ENCODE measurements at places on chromosomes 11 and 22.

DNA sequence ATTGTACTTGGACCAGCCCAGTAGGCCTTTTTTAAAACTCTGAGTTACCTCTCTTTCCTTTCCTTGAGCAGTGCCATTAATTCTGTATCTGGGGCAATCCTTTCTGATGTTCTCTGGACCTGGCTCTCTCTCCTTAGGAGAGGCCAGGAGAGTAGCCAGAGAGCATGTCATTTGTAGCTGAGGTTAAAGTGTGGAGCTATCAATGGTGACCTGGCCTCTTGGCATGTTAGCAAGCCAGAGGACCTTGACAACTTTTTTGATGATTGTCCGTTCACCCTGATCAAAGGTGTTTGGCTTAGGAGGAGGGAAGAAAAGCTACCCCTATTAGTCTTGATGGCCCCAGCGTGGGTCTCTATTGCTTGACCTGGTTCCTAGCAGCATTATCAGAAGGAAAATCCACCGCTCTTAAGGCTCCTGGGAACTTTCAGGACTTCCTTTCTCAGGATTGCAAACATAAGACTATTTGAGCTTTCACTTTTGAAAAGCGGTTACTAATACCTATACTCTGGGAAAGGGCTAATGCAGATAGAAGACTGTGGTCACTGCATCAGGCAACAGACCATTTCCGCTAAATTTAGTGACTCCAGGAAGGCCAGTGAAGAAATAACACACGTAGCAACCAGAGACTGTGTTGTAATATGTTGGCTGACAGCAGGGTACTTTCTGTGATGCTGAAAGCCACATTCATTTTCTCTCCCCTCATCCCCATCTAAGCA lies 18.2 kb downstream of the LIMK2 start:
- no peak for DNase-seq

- peak; percentile 60 for DNase-seq
Measured at GRCh38 chr11:86291466-86292262, 10.4 kb upstream of the HIKESHI start.

- DNase-seq, result no peak
Measured at GRCh38 chr22:45972889-45973253, 4.1 kb downstream of the WNT7B start.

DNA sequence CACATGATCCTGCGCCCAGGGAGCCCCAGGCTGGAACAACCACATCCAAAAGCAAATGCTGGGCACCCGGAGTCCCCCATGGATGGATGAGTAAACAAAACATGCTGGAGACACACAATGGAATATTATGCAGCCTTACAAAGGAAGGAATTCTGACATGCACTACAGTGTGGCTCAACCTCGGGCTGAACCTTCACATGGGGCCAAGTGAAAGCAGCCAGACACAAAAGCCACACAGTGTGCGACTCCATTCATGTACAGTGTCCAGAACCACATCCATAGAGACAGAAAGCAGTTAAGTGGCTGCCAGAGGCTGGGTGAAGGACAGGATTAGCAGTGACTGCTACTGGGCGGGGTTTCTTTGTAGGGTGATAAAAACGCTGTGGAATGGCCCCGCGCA lies 10.1 kb downstream of the POLR3H start:
- no peak for DNase-seq

- no peak for DNase-seq
Measured at GRCh38 chr11:134596404-134596803, 184.4 kb upstream of the B3GAT1 start.

- peak; percentile 15 for DNase-seq
Measured at GRCh38 chr22:29476116-29476515, 3.9 kb upstream of the NEFH start.

DNA sequence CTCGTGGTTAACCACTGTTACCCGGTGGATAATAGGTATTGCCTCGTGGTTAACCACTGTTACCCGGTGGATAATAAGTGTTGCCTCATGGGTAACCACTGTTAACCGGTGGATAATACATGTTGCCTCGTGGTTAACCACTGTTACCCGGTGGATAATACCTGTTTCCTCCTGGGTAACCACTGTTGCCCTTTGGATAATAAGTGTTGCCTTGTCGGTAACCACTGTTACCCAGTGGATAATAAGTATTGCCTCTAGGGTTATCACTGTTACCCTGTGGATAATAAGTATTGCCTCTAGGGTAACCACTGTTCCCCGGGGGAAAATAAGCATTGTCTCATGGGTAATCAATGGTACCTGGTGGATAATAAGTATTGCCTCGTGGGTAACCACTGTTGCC lies 15.0 kb upstream of the NXPE4 start:
- no peak for DNase-seq

- no peak for DNase-seq
Measured at GRCh38 chr11:89477175-89477574, 14.0 kb downstream of the NOX4 start.

DNA sequence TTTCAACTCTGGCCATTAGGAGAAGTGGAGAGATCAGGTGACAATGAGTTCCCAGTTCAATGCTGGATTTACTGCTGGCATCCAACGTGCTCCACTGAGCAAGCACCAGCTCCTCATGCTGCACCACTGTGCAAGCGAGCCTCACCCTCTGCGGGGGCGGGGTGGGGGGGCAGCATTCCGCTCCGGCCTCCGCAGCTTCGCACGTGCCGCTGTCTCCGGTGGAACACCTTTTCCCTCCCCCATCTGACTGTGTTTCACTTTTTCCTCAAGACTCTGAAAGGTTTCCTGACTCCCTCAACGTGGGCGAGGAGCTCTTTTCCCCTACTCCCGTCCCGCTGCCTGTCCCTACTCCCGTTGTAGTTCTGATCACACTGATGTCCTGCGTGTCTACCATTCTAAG lies 835 bp upstream of the RHOD start:
- no peak for DNase-seq

DNA sequence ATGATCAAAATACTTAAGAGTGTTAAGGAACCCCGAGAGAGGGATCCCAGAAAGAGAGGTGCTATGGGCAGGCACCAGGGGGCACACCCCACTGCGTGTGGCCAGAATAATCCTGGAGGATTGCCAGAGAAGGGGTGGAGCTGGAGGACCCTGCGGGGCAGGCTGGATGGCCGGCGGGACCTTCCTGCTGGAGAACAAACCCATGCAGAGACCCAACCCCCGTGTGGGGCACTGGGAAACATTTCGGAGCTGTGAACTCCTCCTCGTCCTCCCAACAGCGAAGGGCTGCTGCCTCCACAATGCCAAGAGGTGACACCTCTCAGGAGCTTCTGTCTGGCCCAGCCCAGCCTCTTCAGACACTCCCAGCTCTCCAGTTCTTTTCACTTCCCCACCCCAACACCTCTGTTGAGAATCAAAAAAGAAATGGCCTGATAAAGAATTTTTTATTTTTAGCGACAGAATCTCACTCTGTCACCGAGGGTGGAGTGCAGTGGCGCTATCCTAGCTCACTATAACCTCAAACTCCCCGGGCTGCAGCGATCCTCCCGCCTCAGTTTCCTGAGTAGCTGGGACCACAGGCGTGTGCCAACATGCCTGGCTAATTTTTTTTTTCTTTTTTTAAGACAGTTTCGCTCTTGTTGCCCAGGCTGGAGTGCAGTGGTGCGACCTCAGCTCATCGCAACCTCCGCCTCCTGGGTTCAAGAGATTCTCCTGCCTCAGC lies 25.6 kb downstream of the RHOD start:
- no peak for DNase-seq

DNA sequence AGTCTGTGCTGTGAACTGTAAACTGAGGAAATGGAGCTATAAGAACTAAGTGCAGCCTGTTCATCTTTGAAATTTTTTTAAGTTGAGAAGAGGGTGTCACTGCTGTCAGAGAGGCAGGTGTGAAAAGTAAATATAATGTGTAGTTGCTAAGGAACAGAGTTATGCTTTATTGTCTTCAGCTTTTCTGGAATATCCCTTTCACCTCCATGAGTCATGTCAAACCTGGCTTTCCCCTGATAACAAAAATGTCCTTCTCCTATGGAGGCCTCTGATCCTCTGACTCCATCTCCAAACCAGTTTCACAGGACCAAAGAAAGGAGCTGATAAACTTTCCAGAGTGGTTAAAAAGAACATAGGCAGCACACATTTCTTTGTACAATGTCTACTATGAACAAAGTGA lies 12.8 kb upstream of the MUC15 start:
- no peak for DNase-seq

GRCh38 chr11:66676931-66677598 lies 622 bp downstream of the RBM4B start:
- no peak for DNase-seq

DNA sequence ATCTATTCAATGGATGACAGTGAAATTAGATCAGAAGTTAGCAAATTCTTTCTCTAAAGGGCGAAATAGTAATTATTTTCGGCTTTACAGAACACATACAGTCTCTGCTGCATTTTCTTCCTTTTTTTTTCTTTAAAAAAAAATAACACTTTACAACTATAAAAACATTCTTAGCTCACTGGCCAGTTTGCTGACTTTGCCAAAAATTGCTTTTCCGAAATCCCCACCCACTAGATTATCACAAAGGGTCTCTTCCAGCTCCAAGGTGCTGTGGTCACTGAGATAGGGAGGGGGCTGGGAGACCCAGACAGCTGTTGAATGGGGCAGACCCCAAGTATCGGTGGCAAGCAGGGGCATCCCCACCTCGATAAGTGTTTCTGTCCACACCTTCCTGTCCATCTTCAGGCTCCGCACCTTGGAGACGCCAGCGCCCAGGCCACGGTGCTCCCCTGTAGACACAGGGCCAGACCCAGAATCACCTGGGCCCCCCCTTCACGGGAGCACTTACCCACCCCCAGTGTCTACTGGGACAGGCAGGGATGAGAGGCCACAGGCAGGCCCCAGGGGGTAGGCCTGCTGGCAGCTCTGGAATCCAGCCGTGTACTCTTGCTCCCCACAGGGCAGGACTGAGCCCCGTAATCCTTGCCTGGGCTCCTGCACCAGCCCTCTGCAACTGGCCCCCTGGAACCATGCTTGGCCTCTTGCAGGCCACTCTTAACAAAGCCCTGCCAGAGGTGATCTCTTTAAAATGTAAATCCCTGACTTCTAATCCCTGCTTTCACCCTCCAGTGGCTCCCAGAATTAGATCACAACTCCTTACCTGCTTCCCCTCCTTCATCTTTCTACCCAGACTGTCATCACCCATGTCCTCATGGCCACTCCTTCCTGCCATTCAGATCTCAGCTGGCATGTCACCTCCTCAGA lies 31.5 kb upstream of the PDE2A start:
- DNase-seq, result no peak

GRCh38 chr22:45083659-45084305 lies 74.0 kb upstream of the PHF21B start:
- DNase-seq, result peak; percentile 69

- DNase-seq, result no peak
Measured at GRCh38 chr11:35968386-35969088, 24.7 kb downstream of the LDLRAD3 start.

- DNase-seq, result no peak
Measured at GRCh38 chr11:111399187-111400031, 20.3 kb upstream of the POU2AF1 start.

DNA sequence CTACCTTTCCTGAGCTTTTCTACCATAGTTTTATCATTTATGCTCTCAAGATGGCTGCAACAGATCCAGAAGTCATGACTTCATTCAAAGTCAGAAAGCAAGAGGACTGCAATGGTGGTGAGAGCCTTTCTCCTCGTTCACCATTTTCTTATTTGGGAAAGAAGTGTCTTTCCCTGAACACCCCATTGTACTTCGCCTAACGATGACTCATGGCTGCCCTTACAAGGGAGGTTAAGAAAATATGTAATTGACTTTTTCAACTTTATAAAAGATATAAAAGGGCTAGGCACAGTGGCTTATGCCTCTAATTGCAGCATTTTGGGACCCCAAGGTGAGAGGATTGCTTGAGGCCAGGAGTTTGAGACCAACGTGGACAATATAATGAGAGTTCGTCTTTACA lies 541.7 kb downstream of the METTL15 start:
- DNase-seq, result peak; percentile 25

DNA sequence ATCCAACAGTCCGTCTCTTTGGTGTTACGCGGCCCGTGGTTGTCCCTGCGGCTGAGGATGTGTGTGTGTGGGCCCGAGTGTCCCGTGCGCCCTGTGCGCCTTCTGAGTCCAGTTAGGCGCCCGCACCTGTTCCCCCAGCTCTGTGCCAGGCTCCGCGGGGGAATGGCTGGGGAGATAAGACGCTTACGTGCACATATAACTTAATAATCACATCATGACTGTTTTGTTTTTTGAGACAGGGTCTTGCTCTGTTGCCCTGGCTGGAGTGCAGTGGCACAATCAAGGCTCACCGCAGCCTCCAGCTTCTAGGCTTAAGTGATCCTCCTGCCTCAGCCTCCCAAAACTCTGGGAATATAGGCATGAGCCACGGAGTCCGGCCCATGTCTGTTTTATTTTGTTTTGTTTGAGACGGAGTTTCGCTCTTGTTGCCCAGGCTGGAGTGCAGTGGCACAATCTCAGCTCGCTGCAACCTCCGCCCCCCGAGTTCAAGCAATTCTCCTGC lies 817 bp downstream of the ARL2 start:
- DNase-seq, result no peak

GRCh38 chr11:89381094-89381493 lies 110.1 kb downstream of the NOX4 start:
- peak; percentile 97 for DNase-seq

DNA sequence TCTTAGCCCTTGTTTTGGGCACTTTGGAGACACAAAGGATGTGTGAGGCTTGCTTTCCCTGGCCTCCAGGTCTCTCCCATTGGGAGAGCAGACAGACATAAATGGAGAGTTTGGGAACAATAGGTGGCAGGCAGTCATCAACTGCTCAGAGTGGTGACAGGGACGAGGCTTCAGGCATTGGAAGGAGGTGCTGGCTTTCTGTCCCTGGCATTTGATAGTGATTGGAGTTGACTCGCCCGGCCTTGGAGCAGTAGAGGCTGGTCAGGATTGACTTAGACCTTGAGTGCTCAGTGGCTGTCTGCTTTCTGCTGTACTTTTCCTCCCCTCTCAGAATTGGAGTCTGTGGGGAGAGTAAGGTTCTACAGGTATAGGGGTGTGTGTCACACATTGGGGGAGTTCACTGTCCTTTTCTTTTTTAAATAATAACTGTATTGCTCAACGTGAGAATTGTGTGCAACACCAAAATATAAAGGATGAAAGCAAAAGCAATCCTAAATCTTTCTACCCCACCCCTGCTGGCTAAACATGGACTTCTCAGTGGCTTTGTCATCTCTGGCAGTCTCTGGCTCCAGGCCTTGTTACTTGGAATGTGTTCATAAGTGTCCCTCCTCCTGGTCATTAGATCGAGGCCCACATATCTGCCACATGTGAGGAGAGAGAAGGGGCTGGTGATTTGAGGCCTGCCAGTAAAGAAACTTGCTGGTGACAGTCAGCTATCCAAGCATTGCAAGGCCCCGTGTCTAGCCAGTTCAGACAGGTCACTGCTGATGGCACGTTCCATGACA lies 21.1 kb downstream of the SHISA8 start:
- DNase-seq, result no peak

Measured in HCEC 1CT (cell line).